ENCODE measurements at places on chromosomes 12 and 14.

DNA sequence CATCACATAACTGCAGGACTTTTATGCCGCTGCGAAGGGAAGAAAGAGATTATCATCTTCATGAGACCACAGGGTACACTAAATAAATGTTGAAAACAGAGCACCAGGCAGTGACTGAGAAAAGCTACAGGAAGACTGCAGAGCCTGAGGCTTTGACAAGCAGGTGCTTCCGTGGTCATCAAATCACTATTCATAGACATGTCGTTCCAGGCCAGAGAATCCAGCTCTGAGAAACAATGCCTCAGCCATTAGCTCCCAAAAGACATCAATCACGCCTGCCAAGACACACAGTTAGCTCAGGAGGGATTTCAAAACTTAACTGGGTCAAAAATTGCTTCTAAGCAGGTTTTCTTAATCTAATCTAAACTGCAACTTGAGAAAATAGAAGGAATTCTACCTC, 47.2 kb upstream of the GARIN6 start:
- DNase-seq = no peak

GRCh38 chr14:105385322-105385637, 13.1 kb upstream of the TEX22 start:
- no peak for DNase-seq

DNA sequence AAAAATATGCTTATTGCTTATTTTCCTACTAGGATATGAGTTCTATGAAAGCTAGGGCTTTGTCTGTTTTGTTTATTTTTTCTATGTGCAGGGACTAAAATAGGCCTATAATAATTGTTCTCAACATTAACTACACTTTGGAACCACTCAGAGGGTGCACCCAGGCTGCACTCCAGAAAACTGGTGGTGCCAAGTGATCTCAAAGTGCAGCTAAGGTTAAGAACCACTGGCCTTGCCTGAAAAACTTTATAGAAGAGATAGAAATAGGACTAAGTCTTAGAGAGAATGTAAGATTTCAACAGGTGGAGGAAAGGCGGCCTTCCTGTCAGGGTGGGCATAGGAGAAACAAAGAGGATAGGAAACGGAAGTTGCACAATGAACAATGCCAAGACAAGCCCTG, 37.7 kb upstream of the NR1H4 start:
- DNase-seq = no peak

DNA sequence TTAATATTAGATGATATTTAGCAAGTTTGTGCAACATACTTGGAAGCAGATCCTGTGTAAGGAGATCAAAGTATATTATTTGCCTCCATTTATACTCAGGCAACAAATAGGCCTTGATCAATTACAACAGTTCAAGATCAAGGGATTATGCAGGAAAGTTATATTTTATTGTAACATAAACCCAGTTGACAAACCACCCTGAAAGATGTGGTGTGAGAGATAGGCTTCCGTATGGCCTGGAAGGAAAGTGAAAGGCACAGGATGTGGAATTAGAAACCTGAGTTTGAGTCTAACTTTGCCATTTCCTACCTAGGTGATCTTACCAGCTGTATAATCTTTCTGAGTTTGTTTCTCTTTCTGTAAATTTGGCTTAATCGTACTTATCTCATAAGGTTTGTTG, 284.1 kb downstream of the BMP4 start:
- no peak for DNase-seq

DNA sequence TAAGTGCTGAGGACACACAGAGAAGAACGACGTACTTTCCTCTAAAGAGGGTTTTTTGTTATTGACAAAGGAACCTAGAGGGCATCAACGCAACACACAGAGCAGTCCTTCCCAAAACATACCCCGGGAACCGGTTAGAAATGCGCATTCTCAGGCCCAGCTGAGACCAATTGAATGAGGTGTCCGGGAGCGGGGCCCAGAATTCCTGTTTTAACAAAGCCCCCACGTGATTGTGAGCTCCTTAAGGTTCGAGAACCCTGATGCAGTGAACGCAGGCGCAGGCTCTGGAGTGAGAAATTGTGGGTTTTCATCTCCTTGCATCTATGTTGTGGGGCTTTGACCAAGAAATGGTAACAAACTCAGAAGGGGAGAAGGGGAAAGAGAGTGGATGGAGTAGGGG, 51.0 kb upstream of the TBX3 start:
- no peak for DNase-seq

DNA sequence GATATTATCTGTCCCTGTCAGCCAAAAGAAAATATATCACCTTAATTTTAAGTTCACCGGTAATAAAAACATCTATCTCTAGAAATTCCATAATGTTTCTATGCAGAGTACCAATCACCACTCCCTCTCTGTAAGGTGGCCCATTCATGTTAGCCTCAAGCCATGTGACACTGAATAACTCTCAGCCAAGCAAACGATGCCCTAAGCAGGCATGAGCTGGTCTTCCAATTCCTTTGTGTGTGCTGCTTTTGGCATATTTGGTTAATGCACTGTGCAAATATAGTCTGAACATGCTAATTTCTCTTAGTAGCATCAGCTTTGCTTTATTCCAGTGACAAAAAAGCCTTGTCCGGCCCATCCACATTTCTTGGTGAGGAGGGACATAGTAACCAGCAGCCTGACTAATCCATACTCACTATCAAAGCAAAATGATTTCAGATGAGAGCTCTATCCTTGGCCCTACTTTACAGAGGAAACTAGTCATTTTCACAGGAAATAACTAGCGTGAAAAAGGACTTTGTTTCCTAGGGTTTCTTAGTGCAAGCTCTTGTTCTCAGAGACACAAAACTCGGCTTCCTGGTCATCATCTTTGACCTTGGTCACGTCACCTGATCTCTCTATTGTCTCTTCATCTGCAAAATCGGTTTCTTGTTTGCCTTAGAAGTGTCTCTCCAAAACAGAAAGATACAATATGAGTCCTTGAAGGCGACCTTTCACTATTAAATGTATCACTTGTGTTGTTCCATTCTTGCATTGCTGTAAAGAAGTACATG, 59.2 kb upstream of the RTRAF start:
- no peak for DNase-seq

- DNase-seq = peak; percentile 22
These were observed 4.4 kb downstream of the AMHR2 start for GRCh38 chr12:53427905-53428594.

- DNase-seq = no peak
These were observed 300.5 kb downstream of the PRKD1 start for GRCh38 chr14:29627137-29627536.

DNA sequence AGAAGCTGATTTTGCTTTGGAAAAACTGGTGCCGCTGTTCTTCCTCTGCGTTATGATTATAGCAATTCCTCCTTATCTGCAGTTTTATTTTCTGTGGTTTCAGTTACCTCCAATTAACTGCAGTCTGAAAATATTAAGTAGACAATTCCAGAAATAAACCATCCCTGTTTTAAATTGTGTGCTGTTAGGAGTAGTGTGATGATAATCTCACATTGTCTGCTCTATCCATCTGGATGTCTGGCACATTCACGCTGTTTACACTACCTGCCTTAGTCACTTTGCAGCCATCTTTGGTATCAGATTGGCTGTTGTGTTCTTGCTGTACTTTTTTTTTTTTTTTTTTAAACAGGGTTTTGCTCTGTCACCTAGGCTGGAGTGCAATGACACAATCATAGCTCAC, 141.0 kb downstream of the GRIP1 start:
- DNase-seq = no peak

GRCh38 chr12:182381-182892, 31.5 kb downstream of the SLC6A12 start:
- no peak for DNase-seq

GRCh38 chr14:101464310-101464983, 96.8 kb upstream of the DIO3 start:
- no peak for DNase-seq

- peak; percentile 9 for DNase-seq
These were observed 1.5 kb upstream of the DIABLO start for GRCh38 chr12:122227341-122227740.

DNA sequence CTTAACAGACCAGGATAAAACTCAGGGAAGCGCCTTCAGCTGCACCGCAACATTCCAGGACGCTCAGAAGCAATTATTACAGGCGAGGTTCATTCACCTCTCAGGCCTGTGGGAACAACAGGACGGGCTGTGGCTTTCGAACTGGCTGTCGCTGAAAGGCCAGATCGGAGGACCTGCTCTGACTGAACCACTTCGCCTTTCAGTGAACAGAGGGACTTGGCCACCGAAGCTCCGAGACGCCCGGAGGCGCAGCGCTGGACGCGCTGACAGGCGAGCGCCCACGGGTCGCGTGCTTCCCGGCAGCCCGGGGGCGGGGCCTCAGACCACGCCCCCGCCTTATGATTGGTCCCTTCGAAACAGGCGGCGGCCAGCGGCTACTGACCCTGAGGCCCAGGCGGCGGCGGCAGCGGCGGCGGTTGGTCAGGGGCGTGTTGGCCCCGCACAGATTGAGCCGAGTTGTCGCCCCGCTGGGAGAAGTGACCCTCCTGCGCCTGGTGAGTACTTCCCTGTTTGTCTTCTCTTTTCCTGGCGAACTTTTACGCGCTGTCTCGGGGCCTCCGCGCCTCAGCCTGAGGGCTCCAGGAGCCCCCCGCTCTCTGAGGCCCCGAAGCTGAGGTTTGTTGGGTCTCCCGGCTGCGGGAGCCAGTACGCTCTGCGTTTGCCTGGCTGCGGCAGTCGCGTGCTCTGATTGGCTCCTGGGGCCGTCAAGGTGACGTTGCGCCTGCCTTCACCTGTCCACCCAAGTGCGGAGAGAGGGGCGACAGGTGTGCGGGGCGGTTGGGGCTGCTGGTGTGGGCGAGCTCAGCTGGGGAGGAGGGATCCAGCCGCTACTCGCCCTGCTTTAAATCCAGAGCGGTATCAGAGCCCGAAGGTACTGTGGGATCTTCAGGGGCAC, at the start of gene GAS2L3:
GAS2L3 (plus strand) TSS at position 393 of the 895 bp plus-strand sequence. CDS start 21,221 bp downstream, outside the sequence.
- DNase-seq = peak; percentile 53

DNA sequence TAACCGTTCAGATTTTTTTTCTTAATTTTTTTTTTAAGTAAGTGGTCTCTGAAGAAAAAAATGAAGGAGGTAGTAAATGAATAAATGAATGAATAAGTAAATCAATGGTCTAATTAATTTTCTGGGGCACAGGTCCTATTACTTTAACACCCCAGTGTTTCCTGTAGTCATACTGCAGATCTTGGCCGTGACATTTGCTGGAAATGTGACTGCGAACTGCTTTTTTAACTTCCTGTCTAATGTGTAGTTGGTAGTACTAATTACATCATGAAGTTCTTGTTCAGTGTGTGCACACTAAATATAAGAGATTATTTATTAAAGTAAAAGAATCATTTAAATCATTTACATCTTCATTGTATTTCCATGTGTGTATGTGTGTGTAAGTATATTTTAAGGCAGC, 45.4 kb downstream of the AEBP2 start:
- DNase-seq = no peak

GRCh38 chr14:80055226-80055625, 156.1 kb downstream of the DIO2 start:
- no peak for DNase-seq

- no peak for DNase-seq
These were observed 1.1 kb downstream of the IFI27L2 start for GRCh38 chr14:94128216-94128839.

- DNase-seq = no peak
These were observed 107.1 kb downstream of the MYRFL start for GRCh38 chr12:69932154-69932553.

DNA sequence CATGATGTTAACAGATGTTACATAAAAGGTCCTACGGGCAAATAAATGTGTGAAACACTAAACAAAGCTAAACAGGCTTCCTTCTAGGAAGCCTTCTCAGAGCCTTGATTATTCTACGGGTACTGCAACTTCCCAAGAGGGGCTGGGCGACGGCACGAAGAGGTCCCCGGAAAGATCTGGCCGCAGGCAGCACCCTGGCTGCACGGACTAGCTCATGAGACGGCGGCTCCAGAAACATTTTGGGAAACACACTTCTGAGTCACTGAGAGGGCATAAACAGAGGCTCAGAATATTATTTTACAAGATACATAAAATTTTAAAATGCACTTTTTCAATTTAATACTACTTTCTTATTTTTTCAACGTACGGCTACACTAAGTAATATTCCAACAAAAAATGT, 19.4 kb downstream of the STX2 start:
- no peak for DNase-seq

DNA sequence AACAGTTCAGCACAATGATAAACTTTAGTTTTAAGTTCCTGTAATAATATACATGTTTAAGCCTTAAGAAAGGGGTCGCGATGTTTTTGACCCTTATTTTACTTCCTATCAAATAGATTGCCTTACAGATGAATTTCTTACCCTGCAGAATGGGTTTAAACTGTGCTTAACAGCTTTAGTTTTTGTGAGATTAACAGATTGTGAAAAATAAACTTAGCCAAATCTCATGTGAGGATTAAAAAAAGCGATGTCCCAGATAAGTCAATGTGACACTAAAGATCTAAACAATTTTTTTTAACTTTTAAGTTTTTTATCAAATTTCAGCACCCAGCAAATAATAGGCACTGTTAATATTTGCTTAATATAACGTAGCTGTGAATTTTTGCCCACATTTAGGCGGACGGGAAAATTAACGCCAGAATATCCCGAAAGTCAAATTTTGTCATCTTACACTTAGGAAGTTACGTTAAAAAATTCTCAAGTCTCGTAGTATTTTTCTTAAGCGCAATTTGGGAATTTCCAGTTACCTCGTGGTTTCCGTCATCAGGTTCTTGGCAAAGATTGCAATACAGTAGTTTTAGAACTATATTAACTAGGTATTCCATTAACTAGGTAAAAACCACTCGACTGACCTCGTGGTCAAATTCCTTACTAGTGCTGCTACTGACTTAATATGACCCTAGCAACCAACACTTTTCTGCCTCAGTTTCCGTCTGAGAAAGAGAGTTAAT, 1.2 kb downstream of the HNRNPC start:
- no peak for DNase-seq

DNA sequence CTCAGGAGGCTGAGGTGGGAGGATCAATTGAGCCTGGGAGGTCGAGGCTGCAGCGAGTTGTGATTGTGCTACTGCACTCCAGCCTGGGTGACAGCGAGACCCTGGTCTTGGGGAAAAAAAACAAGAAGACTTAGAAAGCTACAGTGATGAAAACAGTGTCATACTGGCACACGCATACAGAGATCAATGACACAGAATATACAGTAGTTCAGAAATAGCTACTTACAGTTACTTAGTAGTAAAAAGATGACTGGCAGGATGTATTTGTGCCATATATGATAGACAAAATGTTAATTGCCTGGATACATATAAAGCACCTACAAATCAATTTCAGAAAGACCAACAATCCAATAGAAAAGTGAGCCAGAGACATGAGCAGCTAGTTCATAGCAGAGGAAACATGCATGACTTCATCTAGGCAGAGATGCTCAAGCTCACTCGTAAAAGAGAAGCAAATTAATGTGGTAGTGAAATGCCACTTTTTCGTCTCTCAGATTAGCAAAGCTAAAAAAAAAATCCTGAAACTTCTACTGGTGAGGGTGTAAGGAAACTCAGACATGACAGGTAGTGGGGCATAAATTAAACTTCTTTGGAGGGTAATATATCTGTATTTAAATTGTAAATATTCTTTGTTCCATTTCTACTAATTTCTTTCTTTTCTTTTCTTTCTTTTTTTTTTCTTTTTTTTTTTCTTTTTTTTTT, 2.5 kb upstream of the ALDH2 start:
- no peak for DNase-seq

- no peak for DNase-seq
These were observed 330.0 kb downstream of the SYT1 start for GRCh38 chr12:79194595-79194994.
